ENCODE measurements at places on chromosomes 2 and 18. TPM values are rescaled to one million over a fixed set of nuclear protein-coding genes. Genes with fewer than 3 reads are reported as not detected.

- no peaks in the 10 kb centered on the region for H3K4me1 ChIP-seq
- no peaks in the 10 kb centered on the region for H3K36me3 ChIP-seq
- H3K4me3 ChIP-seq: no peak overlapping the region
- no peak overlapping the region for H3K27ac ChIP-seq
Measured at GRCh38 chr18:49572611-49573345, 10.9 kb downstream of the LIPG start.

GRCh38 chr2:233780771-233781170, 2.6 kb downstream of the MROH2A start:
- H3K36me3 ChIP-seq: no peaks in the 10 kb centered on the region
- no peak for DNase-seq
- H3K4me1 ChIP-seq: no peaks in the 10 kb centered on the region
- no peak overlapping the region for H3K27ac ChIP-seq
- no peaks in the 10 kb centered on the region for H3K27me3 ChIP-seq

- H3K27me3 ChIP-seq: peaks cover 83% of the 10 kb centered on the region
- DNase-seq: no peak
- peaks cover 36% of the 10 kb centered on the region for H3K4me1 ChIP-seq
Measured at GRCh38 chr2:218992703-218993344, 398 bp downstream of the CRYBA2 start.

- no peaks in the 10 kb centered on the region for H3K27me3 ChIP-seq
- no peak for DNase-seq
- no peak overlapping the region for H3K27ac ChIP-seq
- H3K4me3 ChIP-seq: no peak overlapping the region
- no peaks in the 10 kb centered on the region for H3K36me3 ChIP-seq
Measured at GRCh38 chr2:170229125-170229524, 51.2 kb downstream of the MYO3B start.

GRCh38 chr2:190583507-190584337, 49.2 kb upstream of the NEMP2 start:
- H3K27me3 ChIP-seq: no peaks in the 10 kb centered on the region
- no peak overlapping the region for H3K27ac ChIP-seq
- no peak for DNase-seq
- H3K36me3 ChIP-seq: no peaks in the 10 kb centered on the region

DNA sequence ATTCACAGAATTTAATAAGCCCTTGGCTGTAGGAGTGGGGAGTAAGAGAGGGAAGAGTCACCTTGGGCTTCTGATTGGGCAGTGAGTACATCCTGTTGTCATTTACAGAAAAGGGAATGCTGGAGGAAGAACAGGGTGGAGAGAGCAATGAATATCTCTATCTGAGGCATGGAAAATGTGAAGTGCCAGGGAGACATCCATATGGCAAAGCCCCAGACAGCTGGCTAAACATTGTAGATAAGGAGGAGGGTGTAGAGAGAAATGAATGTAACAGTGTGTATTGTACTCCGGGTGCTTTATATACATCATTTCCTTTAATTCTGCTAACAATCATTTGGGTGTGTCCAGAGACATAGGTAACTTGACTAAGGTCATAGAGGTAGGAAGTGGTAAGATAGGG, 103.5 kb downstream of the UPP2 start:
- DNase-seq: no peak
- H3K4me3 ChIP-seq: no peak overlapping the region
- H3K27me3 ChIP-seq: no peaks in the 10 kb centered on the region
- H3K4me1 ChIP-seq: no peaks in the 10 kb centered on the region

- DNase-seq: no peak
- no peak overlapping the region for H3K27ac ChIP-seq
- H3K36me3 ChIP-seq: no peaks in the 10 kb centered on the region
- no peaks in the 10 kb centered on the region for H3K4me1 ChIP-seq
Measured at GRCh38 chr2:118710481-118710880, 137.0 kb downstream of the EN1 start.

- H3K27ac ChIP-seq: no peak overlapping the region
- H3K27me3 ChIP-seq: no peaks in the 10 kb centered on the region
- DNase-seq: peak; percentile 87
- peaks cover 7% of the 10 kb centered on the region for H3K4me1 ChIP-seq
- H3K36me3 ChIP-seq: no peaks in the 10 kb centered on the region
- no peak overlapping the region for H3K4me3 ChIP-seq
Measured at GRCh38 chr2:25521665-25522387, 151.6 kb downstream of the DTNB start.

DNA sequence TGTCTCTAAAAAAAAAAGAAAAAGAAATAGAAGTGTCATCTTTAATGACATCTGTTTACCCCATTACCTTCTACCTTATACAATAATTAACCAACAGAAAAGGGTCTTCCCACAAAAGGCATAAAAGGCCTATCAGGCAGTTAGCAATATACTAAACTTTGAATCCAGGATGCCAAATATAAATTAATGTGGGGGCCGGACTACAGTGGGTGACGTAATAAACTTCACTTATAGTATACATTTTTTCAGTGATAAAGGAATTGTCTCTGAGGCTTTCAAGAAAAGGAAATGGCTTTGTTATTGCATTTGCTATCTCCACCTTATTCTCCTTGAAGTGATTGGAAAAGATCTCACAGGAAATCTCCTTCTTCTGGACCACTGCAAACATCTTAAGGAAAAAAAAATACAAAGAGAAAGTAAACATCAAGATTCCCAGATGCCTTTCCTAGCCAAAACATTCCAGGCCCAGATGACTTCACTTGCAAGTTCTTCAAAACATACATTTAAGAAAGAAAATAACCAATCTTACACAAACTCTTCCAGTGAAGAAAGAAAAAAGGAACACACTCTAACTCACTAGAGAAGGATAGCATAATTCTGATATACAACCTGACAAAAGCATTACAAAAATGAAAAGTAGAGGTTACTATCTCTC, 126.2 kb upstream of the CAB39 start:
- H3K4me1 ChIP-seq: peaks cover 47% of the 10 kb centered on the region
- H3K27me3 ChIP-seq: no peaks in the 10 kb centered on the region
- no peaks in the 10 kb centered on the region for H3K36me3 ChIP-seq
- DNase-seq: no peak
- no peak overlapping the region for H3K4me3 ChIP-seq

GRCh38 chr2:42622943-42623676, 54.7 kb downstream of the MTA3 start:
- no peak overlapping the region for H3K4me3 ChIP-seq
- H3K36me3 ChIP-seq: peaks cover 2% of the 10 kb centered on the region
- no peak overlapping the region for H3K27ac ChIP-seq
- H3K27me3 ChIP-seq: no peaks in the 10 kb centered on the region

DNA sequence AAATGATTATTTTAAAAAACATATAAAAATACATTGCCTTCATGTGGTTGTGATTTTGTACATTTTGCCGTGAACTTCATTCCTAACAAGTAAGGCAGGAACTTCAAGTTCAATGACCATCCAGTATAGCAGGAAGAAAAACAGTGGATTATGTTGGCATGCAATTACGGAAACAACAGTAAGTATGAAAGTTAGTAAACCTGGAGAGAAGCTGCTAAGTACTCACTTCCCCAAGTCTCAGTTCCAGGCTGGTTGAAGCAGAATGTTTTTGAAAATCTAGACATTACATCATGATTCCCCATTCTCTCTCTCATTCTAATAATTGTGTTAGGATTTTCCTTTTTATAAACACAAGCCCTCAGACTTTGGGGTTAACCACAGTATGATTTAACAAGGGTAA, 987.1 kb upstream of the KLHL29 start:
- H3K36me3 ChIP-seq: no peaks in the 10 kb centered on the region
- no peaks in the 10 kb centered on the region for H3K27me3 ChIP-seq
- no peak overlapping the region for H3K27ac ChIP-seq
- no peaks in the 10 kb centered on the region for H3K4me1 ChIP-seq
- DNase-seq: no peak

DNA sequence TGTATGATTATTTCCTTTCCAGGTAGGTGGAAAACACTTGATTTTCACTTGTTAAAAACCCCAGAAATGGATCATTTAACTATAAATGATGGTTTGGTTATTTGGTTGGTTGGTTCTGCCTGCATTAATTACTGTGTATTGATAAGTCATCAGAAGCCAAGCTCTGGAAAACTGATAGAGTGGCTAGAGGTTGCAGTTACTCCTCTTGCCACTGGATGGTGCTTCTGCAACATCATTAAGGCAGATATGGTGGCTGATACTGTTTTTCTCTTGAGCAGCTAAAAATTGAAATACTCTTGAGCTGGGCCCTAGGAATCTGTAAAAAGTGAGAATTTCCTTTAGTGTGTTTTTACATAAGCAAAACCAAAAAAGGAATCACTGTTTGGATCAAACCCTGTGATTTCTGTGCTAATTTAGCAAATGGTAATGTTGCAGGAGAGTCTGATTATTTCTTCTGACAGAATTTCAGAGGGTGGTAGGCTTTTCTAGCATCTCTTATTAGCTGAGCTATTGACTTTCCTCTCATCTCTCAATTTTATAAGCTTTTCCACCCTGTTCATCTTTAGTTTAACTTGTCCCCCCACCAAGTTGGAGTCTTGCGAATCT, 54.3 kb downstream of the RAB10 start:
- DNase-seq: peak; percentile 44
- no peak overlapping the region for H3K27ac ChIP-seq
- peaks cover 3% of the 10 kb centered on the region for H3K36me3 ChIP-seq
- H3K27me3 ChIP-seq: no peaks in the 10 kb centered on the region

- H3K4me1 ChIP-seq: no peaks in the 10 kb centered on the region
- peaks cover 12% of the 10 kb centered on the region for H3K36me3 ChIP-seq
- no peaks in the 10 kb centered on the region for H3K27me3 ChIP-seq
- DNase-seq: no peak
- H3K4me3 ChIP-seq: no peak overlapping the region
Measured at GRCh38 chr2:11196246-11196645, 41.0 kb downstream of the SLC66A3 start.

- no peak overlapping the region for H3K4me3 ChIP-seq
- H3K36me3 ChIP-seq: no peaks in the 10 kb centered on the region
- H3K27ac ChIP-seq: no peak overlapping the region
- no peaks in the 10 kb centered on the region for H3K4me1 ChIP-seq
- no peaks in the 10 kb centered on the region for H3K27me3 ChIP-seq
- no peak for DNase-seq
Measured at GRCh38 chr2:152546230-152546837, 170.9 kb downstream of the PRPF40A start.

DNA sequence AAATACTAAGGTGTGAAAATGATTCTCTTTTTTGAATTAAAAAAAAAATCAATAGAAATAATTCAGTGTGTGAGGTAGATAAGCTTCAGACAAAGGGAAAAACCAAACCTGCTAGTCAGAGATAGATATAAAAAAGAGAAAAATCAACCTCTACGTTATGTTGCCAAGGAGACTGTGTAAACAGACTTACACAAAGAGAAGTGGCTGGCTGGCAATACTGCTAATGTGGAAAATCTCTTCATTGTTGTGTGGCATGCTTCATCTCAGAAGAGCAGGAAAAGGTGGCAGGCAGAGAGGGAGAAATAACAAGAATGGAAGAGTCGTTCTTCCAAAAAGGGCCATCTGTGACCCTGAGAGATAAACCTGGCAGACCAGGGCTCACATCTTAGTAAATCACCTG, 200.8 kb downstream of the SLC8A1 start:
- no peak overlapping the region for H3K27ac ChIP-seq
- H3K4me1 ChIP-seq: no peaks in the 10 kb centered on the region
- DNase-seq: no peak
- no peaks in the 10 kb centered on the region for H3K27me3 ChIP-seq
- H3K4me3 ChIP-seq: no peak overlapping the region
- H3K36me3 ChIP-seq: no peaks in the 10 kb centered on the region

DNA sequence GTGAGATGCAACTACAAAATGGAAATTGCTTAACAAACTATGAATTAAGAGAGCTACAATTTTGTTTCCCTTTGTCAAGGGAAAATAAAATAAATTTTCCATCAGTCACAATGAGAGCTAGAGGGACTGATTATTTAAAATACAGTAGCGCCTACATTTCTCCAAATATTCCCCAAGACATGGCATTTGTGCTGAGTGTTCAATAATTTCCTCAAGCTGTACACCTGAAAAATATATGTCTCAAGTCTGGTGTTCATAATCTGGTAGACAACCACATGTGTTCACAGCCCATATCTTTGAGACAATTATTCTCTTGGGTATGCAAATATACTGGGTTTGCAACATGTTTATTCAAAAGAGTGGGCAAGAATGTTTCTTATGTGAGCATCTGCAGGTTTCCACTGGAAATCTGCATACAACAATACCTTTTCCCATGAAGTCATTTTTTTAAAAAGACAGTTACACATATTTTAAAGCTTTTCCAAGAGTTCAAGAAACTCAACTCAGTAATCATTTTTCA, 240.1 kb upstream of the VRK2 start:
- H3K4me3 ChIP-seq: no peak overlapping the region
- H3K4me1 ChIP-seq: no peaks in the 10 kb centered on the region
- DNase-seq: no peak
- no peaks in the 10 kb centered on the region for H3K36me3 ChIP-seq
- no peaks in the 10 kb centered on the region for H3K27me3 ChIP-seq

- peaks cover 19% of the 10 kb centered on the region for H3K4me1 ChIP-seq
- DNase-seq: no peak
- H3K36me3 ChIP-seq: no peaks in the 10 kb centered on the region
- no peak overlapping the region for H3K4me3 ChIP-seq
- no peaks in the 10 kb centered on the region for H3K27me3 ChIP-seq
Measured at GRCh38 chr2:126646026-126646425, 9.9 kb upstream of the GYPC start.

DNA sequence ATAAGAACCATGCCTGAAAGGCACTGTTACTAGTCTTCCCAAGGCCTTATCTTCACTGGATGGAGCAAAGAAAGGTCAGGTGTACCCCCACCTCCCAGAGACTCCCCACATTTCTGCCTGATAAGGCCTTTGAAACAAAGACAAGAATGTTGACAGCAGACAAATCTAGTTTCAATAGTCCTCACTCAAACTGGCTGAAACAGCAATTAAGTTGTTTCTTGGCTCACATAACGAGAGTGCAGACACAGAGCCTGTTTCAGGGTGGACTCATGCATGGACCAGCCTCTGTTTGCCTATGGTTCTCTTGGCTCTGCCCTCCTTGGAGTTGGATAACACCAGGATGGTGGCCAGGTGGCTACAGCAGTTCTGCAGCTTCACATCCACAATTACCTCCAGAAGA, 7.5 kb upstream of the CFAP221 start:
- H3K4me1 ChIP-seq: no peaks in the 10 kb centered on the region
- H3K36me3 ChIP-seq: no peaks in the 10 kb centered on the region
- H3K27ac ChIP-seq: no peak overlapping the region
- H3K27me3 ChIP-seq: no peaks in the 10 kb centered on the region
- no peak overlapping the region for H3K4me3 ChIP-seq
- no peak for DNase-seq

GRCh38 chr2:47656715-47657600, 126.0 kb upstream of the MSH6 start:
- no peaks in the 10 kb centered on the region for H3K27me3 ChIP-seq
- H3K4me1 ChIP-seq: peaks cover 37% of the 10 kb centered on the region
- no peak overlapping the region for H3K27ac ChIP-seq

MSTN gene
- not detected for total RNA-seq

FAM124B gene
- total RNA-seq: not detected

MROH2A gene
- not detected for total RNA-seq

DCDC2C gene
- not detected for total RNA-seq

IRS1 gene
- total RNA-seq: 11.9 TPM

MGAT4A gene
- total RNA-seq: 32.7 TPM

SDC1 gene
- not detected for total RNA-seq

COX7A2L gene
- 68.1 TPM for total RNA-seq

ARHGAP28 gene
- not detected for total RNA-seq

DUSP19 gene
- total RNA-seq: 2.0 TPM

SLC23A3 gene
- 16.6 TPM for total RNA-seq

CCL20 gene
- not detected for total RNA-seq
